Omental fat pad (tissue), 4 donors: ENCODE measurements at places on chromosomes 6 and 20. TPM values are rescaled to one million over a fixed set of nuclear protein-coding genes. Genes with fewer than 3 reads are reported as not detected.

Gene GSTA2
- total RNA-seq: not detected

Gene RBM39
- 405 TPM for total RNA-seq

Gene C6orf132
- total RNA-seq: 3.0 TPM

Gene ANKRD66
- not detected for total RNA-seq

Gene LINC00237
- total RNA-seq: not detected

Gene SLC35F1
- 1.9 TPM for total RNA-seq

Gene FUT9
- total RNA-seq: not detected

DNA sequence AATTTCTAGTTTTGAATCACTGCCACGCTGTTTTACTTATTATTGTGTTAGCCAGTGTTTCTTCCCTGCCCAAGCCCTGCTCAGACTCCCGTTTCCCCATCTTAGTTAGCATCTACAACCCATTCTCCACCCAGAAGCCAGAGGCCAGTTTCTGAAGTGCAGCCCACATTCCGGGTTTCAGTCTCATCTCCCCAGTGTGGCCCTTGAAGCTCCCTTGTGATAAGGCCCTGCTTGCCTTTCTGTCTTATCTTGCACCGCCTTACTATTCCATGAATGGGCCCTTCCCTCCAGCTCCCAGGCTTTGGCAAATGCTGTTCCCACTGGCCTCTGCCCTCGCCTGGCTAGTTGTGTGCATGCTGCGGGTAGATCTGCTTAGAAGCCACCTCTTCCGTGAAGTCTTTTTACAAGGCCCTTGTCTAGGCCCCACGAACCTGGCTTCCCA lies 41.1 kb downstream of the TOX2 start:
- no peak for DNase-seq

DNA sequence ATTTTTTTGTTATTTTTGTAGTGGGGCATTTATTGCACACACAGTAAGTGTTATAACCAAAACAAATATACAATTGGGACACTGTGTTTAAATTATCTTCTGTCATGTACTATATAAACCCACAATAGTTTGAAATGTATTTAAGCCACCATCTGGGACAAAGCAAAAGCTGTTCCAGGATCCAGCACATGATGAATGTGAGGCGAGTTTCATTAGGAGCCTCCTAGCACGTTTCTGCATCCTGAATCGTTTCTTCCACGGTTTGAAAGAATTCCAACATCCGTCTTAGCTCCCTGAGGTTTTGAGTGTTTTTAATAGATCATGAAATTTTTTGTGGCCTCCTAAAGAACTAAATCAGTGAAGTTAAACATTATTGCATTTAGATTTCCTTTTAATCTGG lies 65.8 kb downstream of the EYA4 start:
- no peak for DNase-seq

DNA sequence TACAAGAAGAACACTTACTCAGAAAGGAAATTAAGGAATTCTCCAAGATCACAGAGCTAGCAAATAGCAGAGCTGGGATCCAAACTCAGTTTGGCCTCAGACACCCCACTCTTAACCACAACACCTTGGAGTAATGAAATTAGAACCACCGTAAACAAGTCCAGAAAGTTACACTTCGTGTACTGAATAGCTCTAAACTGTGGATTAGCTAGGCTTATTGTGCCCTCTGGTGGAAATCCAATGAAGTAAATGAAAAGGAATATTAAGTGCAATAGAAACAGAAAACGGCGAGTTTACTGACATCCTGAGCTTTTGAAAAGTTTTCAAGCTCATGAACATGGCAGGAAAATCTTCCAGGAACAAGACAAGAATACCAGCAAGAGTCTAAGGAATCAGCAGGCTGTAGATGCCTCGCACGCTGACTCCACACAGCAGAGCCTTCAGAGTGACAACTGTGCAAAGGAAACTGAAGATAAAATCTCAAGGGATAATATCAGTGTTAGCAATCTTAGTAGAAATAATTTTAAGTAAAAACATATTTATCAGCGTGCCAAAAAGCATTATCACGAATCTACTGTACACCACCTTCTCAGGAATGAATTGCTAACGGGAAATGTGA lies 34.6 kb downstream of the FBXO5 start:
- DNase-seq: no peak

DNA sequence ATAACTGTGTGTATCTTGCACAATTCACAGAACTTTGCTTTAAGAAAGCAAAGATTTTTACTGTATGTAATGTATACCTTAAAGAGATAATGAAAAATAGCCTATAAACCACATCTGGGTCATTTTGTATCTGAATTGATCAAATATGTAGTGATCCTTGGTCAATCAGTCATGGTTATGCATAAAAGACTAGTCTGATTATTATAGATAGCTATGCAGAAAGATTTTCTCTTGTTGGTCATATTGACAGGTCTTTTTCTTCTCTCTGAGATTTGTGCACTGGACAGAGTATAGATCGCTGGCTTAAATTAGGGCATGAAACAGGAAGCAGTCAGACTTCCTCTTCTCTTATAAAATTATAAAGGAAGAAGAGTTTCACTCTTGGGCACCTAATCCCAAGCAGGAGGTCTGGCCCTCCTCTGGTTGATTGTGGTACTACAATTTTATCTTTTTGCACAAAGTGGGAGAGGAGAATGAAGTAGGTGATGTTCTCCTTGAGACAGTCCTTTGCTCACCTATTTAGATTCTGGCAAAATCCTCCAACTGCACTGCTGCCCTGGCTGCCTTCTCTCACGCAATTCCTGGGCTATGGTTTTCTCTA lies 380.9 kb upstream of the RGS17 start:
- no peak for DNase-seq

DNA sequence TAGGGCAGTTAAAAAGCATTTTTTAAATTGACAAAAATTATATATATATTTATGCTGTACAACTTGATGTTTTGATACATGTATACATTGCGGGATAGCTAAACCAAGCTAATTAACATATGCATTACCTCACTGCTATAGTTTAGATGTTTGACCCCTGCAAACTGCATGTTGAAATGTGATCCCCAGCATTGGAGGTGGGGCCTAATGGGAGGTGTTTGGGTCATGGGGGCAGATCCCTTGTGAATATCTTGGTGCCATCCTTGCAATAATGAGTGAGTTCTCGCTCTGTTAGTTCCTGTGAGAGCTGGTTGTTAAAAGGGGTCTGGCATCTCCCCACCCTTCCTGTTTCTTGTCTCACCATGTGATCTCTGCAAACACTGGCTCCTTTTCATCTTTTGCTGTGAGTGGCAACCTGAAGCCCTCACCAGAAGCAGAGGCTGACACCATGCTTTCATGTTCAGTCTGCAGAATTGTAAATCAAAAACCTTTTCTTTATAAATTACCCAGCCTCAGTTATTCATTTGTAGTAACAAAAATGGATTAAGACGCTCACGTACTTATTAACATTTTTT lies 111.8 kb downstream of the MCHR2 start:
- no peak for DNase-seq

DNA sequence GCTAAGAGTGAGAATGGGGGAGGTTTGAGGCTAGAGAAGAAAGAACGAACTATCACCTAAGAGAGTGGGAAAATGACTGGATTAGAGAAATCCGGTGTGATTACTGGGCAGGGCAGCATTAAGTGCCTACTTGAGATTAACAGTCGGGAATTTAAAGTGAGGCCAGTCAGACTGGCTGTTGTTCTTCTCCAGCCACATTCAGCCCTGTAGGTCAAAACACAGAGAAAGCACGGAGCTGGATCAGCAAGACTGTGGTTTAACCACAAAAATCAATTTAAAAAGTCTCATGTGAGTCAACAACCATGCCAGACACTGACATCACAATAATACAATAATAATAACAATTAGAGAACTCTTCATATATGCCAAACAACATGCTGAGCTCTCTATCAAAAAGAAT lies 301.9 kb upstream of the SGK1 start:
- DNase-seq: no peak

DNA sequence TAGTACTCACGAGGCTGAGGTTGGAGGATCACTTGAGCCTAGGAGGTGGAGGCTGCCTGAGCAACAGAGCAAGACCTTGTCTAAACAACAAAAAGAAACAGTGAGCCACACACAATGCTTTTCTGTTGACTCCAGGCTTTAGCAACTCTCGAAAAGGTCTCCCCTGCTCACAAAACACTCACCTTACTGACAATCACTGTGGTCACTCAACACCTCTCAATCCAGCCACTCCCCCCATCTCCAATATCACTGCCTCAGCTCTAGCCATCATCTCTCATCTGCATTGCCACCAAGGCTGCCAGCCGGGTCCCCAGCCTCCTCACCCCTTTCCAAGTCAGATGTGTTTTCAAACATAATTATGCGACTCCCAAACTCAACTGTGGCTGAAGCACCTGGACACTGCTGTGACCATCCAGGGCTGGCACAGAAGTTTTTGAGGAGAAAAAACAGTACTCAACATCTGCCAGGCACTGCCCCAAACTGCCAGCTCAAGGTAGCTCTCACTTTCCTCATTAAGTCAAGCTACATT lies 218.0 kb upstream of the ARID1B start:
- DNase-seq: no peak

- DNase-seq: no peak
Observed at GRCh38 chr6:29474996-29475395, 12.8 kb downstream of the MAS1L start.

- no peak for DNase-seq
Observed at GRCh38 chr6:42168650-42169049, 4.5 kb upstream of the GUCA1A start.

GRCh38 chr6:3023663-3024483 lies 24.2 kb downstream of the NQO2 start:
- DNase-seq: peak; percentile 80

DNA sequence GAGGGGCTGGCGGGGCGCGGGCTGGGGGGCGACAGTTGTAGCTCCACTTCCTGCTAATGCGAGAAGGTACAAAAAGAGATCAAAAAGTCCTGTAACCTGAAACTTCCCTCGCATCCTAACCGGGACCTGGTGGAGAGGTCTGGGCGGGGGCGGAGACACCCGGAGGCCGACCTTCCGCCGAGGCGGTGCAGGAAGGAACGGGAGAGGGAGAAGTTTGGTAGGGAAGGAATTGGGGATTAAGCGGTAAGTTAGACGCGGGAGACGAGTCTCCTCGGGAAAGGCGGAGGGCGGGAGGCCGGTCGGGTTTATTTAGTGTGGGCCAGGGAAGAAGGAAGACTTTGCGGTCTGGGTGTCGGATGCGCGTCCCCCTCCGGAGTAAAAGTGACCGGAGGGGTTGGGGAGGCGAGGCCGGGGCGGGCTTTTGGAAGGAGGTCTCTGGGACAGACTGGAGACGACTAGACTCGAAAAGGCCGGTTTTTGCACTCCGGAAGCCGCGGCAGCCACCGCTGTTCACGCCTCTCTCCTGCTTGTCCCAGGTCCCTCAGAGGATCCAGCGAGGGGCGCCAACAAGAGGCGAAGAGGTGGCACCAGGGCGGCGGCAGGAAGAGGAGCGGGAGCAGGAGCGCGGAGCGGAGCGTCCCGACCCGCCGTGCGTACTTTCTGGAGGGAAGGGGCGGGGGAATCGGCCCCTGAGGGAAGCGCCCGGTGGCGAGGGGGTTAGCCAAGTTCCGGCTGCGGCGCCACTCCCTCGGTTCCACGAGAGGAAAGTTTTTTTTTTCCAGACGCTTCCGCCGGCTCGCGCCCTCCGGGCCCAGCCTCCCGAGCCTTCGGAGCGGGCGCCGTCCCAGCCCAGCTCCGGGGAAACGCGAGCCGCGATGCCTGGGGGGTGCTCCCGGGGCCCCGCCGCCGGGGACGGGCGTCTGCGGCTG lies 734 bp downstream of the TPBG start:
- no peak for DNase-seq

DNA sequence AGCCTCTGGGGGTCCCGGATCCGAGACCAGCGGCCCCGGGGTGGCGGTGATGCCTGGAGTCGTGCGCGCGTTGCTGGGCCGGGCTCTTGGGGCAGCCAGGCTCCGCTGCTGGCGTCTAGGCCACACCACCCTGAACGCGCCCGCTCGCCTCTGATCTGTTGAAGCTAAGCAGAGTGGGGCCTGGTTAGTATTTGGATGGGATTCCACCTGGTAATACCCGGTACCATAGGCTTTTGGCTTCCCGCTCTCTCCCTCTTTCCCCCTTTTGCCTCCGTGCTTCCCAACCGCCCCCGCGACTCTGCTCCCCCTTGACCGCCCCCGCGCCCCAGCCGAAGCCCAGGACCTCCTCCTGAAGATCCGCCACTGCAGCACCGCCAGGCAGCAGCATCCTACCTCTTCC lies 1383.5 kb upstream of the DEFB115 start:
- DNase-seq: no peak

DNA sequence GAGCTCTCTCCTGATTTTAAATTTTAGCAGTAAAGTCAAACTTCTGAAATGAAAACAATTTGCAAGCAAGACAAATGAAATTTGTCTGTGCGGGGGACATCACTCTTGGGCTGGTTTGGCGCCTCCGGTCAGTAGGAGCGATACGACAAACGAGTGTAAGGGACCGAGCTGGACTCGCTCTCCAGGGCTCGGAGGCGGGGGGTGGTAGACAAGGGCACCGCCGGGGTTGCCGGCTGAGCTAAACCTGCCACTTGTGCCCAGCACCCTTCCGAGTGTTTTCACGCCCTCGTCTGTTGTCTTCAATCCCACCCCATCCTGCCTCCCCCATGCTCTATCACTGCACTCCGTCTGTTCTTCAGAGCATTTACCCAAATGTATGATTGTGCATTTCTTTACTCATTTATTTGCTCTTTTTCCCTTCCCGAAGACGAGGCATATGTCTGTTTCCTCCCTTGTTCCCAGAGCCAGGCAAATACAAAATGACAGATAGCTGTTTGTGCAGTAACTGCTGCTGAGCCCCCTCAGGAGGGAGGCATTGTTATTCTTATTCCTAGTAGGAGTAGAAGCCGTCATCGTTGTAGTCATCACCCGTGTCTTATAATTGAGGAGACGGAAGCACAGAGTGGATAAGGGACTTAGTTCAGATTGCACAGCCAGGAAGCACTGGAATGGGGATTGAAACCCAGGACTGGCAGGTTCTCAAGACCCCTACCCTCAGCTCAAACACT lies 62.8 kb upstream of the APCDD1L start:
- DNase-seq: no peak

GRCh38 chr6:156801712-156802111 lies 24.5 kb downstream of the ARID1B start:
- no peak for DNase-seq

DNA sequence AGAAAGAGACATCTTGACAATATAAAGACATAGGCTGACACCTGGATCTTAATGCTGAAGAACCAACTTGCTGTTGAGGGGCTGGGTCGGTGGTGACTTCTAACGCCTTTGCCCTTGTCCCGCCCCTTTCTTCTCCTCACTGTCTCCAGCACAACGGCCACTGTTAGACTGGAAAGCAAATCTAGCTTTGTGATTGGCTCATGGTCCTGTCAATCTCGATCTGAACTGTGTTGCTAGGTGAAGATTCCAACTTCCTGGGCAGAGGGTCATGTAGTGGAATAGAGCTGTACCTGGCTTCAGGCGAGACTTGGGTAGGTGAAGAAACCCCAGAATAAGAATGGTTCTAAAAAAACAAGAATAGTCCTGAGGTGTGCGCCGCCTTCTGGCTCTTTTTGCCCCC lies at the start of gene PGK2:
Gene PGK2, minus strand, starts transcription at position 110 of the 400 bp plus-strand sequence. Its CDS starts 98 bp downstream, at position 12.
- no peak for DNase-seq

DNA sequence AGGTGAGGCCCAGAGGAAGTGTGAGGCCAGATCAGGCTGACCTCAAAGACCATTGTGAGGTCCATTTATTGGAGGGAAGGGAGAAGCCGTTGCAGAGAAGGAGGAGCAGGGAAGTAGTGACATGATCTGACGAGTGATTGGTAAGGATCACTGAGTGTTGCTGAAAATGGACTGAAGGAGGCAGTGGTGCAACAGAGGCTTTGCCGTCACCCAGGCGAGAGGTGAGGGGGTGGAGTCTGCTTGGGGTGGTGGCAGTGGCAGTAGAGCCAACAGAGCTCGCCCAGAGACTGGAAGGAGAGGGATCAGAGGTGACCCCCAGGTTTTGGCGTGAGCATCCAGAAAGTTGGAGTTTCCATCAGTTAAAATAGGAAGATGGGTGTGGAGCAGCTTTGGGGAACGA lies 67.9 kb upstream of the CLDN20 start:
- no peak for DNase-seq
